Stimulated activated CD8-positive, alpha-beta memory T cell treated with anti-CD3 and anti-CD28 coated beads, Interleukin-7, amount 100 ng/mL, for 24 hours (primary cell): ENCODE measurements at places on chromosomes 2 and 18.
A peak's percentile ranks its signal among the peaks of the same experiment; 100 is the strongest.

DNA sequence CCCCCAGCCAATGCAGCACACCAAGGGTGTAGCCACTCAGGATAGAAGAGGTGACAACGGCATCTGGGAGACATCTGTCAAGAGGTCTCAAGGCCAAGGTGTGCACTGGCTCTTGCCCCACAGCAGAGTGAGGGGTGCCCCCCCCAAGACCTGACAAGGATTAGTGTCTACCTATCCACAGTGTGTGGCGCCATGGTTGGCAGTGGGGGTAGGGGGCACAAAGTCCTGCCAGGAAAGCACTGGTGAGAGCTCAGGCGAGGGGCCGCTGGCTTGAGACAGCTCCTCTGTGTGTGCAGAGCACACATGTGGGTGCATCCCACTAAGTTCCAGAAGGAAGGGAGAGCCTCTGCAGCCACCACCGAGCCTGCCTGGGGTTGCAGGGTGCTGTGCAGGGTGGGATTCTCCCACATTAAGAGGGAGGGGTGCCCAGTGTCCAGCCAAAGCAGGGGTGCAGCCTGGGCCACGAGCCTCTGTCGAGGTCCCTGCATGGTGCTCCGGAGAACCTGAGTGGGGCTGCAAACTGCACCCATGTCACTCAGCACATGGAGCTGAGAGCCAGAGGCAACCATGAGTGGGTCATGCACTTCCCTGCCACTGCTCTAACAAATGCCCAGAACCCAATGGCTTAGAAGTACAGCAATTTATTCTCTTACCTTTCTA lies 311.2 kb upstream of the HDAC4 start:
- no peak for DNase-seq

- no peak for DNase-seq
Observed at GRCh38 chr18:73924836-73925235, 222.8 kb downstream of the FBXO15 start.

- DNase-seq, result no peak
Observed at GRCh38 chr18:34991561-34991960, 49.7 kb upstream of the MAPRE2 start.

- no peak for DNase-seq
Observed at GRCh38 chr2:229752970-229753729, 38.8 kb upstream of the DNER start.

DNA sequence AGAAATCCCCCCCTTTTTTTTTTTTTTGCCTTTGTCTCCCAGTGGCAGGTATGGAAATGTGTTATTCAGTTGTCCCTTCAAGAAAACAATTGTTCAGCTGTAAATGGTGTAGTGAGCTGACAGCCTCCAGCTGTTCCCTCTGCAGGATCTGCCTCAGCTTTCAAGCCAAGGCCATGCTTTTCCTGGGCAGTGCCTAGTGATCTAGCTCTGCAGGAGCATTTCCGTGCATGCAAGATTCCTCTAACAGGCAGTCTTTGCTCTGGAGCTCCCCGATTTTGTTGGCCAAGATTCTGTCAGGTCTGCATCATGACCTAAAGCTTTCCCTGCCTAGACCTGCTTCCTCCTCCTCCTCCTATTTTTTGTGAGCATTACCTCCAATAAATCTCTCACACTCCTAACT lies 300.7 kb upstream of the UBE2E3 start:
- DNase-seq, result no peak

GRCh38 chr18:59957957-59958356 lies 58.2 kb downstream of the PMAIP1 start:
- no peak for DNase-seq

- no peak for DNase-seq
Observed at GRCh38 chr2:223855426-223855825, 18.0 kb upstream of the AP1S3 start.

DNA sequence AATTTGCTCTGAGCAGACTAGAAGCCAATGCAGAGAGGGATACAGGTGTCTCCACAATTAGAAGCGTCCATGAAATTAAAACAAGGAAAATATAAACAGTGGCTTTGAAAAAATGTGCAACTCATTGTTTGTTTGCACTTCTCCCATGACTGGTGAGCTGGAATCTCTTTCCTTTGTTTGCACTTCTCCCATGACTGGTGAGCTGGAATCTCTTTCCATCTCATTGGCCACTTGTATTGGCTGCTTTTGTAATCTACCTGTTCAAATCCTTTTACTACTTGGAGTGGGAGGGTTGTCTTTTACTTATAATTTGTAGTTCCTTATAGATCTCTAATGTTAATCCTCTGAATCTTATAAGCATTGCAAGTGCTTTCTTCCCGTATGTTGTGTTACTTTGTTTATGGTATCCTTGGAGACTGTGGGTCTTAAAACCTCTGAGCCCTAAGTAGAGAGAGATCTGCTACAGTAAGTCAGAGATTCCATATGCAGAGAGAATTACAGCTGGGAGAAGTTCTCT lies 94.1 kb downstream of the RTN4 start:
- no peak for DNase-seq

DNA sequence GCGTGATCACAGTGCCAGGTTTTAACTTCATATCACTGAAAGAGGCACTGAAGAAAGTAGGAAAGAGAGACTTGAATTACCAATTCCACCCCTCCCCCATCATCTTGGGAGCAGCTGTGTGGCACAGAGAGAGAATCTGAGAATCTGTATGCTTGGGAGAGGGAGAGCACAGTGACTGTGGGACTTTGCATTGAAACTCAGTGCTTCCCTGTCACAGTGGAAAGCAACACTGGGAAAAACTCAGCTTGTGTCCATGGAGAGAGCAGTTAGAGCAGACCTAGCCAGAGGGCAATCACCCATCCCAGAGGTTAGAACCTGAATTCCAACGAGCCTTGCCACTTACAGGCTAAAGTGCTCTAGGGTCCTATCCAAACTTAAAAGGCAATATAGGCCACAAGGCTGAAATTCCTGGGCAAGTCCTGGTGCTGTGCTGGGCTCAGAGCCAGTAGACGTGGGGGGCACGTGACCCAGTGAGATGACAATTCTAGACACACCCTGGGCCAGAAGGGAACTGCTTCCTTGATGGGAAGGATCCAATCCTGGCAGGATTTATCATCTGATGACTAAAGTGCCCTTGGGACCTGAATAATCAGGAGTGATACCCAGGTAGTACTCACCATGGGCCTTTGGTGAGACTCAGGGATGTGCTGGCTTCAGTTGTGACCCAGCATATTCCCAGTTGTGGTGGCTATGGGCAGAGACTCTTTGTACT lies 15.5 kb upstream of the ABCB11 start:
- DNase-seq, result no peak

- no peak for DNase-seq
Observed at GRCh38 chr2:237702441-237703391, 75.3 kb downstream of the LRRFIP1 start.

GRCh38 chr2:88831792-88832248 lies 140.3 kb downstream of the RPIA start:
- peak; percentile 15 for DNase-seq

DNA sequence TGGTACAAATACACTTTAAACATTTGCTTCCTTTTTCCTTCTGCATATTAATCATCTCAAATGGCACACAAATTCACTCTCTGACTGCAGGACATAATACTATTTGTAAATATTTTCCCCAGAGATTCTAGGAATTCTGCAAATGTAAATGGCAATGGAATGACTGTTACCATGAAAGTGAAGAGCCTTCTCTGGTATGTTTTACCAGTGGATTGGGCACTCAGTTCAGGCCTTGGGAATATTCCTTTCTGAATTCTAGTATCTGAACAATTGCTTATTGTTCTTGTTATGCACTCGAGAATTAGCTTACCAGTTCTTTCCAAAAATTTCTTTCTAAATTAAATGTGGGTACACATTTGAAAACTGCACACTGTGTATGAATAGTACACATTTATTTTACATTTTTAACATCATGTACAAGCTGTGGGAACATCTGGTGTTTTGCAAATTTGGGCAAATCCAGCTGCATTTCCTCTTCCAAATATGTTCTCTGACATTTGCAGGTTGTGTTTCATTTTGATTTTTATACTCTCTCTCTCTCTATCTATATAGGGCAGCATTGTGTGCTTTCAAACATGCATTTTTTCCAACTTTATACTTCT lies 289.1 kb downstream of the NBAS start:
- no peak for DNase-seq

DNA sequence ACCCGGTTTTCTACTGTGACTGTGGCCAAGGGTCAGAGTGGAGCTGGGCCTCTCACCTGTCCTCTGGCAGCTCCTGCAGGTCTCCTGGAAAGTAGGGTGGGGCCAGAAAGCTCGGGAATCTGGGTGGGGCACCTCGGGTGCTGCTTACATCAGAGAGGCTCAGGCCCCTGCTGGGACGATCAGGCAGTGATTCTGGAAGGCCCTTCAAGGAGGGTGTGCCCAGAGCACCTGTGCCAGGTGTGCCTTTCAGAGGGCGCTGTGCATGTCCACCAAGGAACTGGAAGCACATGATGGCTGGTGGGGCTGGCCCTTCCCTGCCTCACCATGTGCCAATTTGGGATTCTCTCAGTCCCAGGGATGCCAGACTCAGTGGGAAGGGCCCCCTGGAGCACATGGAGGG lies 44.0 kb downstream of the ATP6V1C2 start:
- no peak for DNase-seq

- DNase-seq, result no peak
Observed at GRCh38 chr2:43636621-43637020, 439 bp upstream of the PLEKHH2 start.

GRCh38 chr2:230614913-230615332 lies 97.7 kb upstream of the CAB39 start:
- peak; percentile 21 for DNase-seq

GRCh38 chr18:3008541-3008940 lies 4.4 kb downstream of the LPIN2 start:
- DNase-seq, result no peak

DNA sequence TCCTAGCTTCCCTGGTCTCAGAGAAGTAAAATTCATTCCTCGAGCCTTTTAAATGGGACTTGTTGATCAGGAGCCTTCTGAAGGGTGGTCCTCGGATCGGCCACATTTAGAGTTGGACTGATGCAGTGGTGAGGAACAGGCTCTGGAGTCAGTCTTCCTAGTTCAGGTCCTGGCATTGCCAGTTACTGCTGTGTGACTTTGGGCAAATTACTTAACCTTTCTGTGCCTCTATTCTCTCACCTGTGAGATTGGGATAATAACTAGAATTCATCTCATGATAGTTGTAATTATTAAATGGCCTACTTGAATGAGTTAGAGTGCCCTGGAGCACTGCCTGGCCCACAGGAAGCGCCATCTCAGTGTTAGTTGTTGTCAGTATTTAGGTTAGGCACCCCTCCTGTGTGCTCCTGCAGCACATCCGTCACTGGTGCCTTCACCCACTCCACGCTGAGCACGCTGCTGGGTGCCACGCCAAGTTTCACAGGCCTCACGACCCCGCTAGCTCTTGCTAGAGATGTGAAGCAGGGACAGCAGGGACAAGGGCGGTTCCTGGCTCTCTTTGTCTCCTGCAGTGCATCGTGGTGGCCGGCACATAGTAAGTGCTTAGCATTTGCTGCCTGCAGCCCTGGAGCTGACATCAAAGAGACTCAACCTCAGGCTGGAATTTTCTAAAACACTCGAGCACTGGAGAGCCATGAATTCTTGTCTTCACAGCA lies 122.9 kb downstream of the FAM210A start:
- DNase-seq, result no peak

DNA sequence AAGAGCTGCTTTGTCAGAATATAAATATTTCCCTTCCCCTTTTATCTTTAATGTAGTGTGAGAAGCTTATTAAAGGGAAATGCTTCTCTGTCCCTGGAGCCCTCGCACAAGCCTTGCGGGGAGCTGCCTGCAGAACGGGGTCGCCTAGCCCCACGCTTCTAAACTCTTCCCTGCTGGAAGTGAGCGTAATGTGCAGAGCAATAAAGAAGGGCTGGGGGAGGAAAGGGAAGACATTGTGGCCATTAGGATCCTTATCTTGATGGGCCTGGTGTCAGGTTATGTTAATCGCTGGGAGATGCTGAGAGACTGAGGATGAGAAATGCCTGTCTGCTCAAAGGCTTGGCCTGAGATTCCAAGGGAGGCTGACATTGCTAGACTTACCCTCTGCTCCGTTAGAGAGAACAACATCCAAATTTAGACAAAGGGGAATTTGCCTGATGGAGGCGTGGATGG lies 18.9 kb upstream of the FZD7 start:
- DNase-seq, result no peak
